Stimulated activated CD8-positive, alpha-beta memory T cell treated with anti-CD3 and anti-CD28 coated beads, Interleukin-15, amount 100 ng/mL, for 48 hours (primary cell): ENCODE measurements at places on chromosomes 2 and 18.

DNA sequence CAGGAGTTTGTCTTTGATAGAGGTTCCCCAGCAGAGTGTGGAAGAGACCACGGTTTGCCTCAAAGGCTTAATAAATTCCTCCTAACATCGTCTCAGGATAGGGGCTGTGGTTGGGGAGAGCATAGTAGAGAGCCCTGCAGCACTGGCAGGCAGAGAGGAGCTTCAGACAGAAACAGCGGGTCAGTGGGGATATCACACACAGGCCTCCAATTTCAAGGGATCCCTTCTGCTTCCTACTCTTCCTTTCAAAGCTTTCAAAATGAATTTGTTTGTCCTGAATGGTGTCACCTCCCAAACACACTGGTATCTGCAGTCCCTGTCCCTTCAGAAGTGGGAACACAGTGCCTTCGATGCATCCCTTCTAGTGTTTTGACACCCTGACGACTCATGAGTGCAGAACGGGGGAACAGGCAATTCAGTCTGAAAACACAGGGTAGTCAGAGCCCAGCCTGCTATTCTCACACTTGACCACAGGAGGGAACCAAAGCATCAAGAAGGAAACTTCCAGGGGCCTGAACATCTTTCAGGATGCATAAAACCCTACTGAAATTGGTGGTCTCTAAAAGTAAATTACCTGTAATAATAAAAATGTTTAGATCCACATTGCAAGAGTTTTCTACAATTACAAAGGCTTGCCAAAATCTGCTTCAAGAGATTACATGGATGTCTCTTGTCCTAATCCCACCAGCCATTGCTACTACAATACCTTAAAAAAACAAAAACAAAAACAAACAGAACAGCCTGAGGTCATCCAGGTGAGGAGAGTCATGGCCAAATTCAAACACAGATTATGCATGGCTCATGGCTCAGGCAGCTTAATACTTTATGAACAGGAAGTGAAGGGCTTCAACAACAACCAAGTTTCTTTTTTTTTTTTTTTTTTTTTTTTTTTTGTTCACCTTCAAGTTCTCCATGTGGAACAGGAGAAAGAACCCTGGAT, 49.8 kb downstream of the SLC14A2 start:
- no peak for DNase-seq

DNA sequence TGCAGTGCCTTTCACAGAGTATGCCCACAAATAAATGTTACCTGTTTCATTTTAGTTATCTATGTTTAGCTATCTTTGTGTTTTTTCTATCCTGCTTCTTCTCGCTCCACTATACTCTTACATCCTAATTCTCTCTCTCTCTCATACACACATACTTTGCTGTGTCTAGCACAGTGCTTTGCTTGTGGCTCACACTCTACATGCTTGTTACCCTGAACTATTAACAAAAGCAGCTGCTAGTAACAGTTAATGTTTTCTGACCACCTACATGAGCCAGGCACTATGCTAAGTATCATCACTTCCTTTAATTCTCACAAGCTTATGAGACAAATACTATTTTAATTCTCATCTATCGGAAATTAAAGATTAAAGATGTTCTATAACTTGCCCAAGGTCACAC, 390.5 kb upstream of the HNRNPA3 start:
- DNase-seq: no peak

- no peak for DNase-seq
Observed at GRCh38 chr2:74845991-74846390, 12.1 kb downstream of the HK2 start.

DNA sequence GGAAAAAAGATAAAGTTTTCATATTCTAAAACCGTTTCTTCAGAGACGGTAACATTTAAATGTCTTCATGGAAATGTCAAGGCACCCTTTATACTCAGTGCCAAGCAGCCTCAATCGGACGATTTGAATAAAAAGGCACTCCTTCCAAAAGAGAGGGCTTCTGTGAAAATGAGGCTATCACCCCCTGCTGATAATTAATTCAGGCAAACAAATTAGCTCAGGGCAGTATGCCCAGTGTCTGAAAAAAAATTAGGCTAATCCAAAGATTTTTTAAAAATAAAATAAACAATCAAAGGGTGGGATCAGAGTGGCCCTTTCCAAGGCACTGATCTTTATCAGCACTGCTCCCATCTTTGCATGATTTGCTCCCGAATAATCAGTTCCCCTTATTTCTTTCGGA, 151.0 kb upstream of the PID1 start:
- no peak for DNase-seq

DNA sequence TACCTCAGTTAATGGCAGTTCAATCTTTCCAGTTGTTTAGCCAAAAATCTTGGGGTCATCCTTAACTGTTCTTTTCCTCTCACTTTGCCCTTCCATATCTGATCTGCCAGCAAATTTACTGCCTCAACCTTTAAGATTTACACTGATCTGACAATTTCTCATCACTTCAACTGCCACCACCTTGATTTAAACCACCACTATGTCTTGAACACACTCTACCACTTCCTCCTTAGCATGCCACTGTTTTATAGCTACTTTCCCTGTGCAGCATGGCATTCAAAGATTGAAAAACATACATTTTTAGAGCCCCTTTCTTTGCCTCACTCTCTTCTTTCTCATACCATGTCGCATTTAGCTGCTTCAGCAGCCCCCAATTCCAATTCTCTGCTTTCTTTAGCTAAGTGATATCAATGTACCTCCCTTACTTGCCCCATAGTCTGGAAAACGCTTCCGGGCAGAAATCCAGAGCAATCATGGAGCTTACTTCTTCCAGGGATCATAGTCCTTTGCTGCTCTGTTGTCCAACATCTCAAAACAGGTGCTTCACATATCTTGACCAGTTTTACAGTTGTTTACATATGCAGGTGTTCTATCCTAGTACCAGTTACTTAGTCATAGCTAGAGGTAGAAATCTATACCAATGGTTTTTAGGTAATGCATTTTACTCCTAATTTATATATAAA, 10.9 kb downstream of the PGAP1 start:
- no peak for DNase-seq

DNA sequence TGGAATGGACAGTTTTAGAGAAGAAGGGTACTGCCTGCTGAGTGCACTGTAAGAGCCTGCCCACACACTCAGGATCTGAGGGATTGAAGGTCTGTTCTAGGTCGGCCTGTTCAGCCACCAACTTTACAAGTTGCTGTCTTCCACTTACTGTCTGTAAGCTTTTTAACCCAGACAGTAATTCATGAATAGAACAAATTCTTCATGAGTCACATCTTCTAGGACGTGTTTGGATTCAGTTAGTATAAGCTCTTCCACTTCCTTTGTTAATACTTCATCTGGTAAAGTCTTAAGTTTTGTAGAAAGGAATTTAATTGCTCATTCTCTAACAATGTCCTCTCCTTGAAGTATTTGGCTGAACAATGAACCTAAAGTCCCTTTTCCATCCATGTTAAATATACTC, 74.6 kb downstream of the PDE11A start:
- no peak for DNase-seq

GRCh38 chr2:54728669-54729120, 5.2 kb downstream of the EML6 start:
- DNase-seq: no peak

DNA sequence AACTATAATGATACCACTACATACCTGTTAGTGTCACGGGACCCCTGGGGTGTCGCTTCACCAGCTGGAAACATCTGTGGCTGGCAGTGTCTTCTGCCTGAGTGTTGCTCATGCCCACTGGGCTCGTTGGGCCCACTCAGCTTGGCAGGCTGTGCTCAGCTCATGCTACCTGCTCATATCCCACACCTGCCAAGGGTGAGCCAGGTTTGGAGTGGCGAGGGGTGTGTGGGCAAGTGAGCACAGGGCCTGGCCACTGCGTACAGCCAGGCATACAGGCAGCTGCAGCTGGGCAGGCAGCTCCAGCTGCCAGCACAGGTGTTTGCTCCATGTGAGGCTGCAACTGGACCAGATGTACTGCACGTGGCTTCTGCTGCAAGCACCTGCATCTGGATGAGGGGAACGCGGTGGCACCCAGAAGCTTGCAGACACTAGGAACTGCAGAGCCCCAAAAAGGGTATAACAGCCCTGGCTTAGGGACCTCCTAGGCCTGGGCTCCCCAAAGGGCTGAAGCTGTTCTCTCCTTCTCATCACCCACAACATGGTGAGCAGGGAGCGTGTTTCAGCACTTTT, 70.1 kb downstream of the SUCLG1 start:
- DNase-seq: no peak

- no peak for DNase-seq
Observed at GRCh38 chr2:129794540-129794939, 184.9 kb upstream of the RAB6C start.

DNA sequence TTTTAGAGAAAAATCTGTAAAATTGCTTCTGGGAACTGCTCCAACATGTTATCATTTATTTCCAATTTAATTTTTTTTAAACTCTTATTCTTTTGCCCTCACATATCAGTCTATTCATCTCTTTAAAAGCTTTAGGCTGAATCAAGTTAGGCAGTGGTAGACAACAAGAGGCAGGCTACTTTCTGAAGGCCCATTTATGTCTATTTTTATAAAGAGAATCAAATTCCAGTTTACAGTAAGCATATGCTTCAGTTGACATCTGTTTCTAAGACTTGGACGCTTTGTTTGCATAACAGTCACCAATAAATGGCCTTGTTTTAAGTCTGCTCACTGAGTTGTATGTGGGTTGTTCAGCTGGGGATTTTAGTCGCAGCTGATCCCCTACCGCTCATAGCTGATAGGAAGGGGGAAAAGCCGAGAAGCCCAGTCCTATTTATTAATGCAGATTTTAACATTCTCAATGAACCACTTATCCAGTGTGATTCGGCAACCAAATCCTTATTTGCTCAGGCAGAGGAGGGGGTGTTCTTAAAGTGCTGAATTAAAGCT, 260.4 kb upstream of the SIX3 start:
- DNase-seq: no peak

DNA sequence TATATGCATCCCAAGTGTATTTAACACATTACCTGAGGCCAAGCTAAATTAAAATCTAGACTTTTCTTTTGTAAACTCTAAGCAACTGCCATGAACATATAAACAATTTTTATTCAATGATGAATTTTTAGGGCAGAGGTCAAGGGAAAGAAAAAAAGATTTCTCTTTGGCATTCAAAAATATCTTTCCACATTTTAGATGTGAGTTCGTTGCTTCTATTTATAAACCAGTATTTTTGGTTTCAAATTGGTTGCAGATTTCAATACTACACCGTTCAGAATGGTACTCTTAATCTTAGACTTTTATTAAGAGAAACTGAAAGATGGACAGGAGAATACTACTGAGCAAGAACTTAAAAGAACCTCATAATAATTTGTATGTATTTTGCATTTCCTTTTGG, 293.6 kb upstream of the CCDC68 start:
- DNase-seq: no peak

- no peak for DNase-seq
Observed at GRCh38 chr2:97701851-97702465, 11.4 kb upstream of the ZAP70 start.

DNA sequence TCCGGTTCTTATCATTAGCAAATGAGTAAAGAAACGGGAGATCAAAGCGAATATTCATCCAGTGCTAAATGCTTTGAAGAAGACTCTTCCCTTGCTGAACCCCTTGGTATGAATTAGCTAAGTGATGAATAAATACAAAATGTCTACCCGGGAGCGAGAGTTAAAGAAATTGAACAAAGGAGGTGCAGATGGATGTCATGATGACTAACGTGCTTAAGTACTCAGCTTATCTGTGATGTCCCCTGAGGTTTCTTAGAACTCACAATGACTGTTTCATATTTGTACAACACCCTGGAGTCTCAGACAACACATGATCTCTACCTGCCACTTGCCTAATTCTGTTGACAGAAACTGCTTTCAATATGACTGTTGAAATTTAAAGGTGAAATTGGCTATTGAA, 148.5 kb downstream of the TMEM200C start:
- no peak for DNase-seq

GRCh38 chr2:236601316-236602202, 31.9 kb downstream of the ACKR3 start:
- DNase-seq: no peak

DNA sequence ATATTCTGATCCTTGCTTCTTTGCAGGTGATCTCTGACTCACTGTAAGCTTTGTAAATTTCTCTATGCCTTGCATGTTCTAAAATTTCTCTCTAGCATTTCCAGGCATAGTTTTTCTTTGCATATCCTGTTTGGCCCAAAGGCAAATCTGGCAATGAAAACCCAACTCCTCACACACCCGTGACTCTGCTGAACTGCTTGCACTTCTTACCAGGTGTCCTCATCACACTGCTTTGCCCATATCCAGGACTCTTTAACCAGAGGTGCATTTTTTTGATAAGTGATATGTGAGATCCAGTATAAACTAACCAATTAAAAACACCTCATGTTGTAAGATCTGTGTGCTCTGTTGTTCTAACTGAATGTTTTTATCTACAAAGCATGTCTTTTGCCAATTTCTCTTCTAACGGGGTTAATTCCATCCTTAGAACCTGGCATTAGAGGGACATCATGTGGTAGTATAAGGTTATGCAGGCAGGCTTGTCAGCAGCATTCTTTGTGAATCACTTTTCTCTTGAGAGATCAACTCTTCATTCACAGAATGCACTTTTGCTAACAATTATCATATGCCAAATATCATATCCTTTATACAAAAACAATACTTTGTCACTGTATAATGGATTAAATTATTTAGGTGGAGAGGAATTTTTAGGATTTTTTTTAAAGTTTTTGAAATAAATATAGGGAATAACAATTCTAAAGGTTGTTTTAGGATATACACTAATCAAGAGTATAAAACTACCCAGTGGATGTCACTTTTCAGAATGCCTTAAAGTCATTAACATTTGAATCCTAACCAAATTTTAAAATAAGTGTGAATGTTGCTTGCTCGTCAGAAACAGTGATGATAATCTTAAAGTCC, 20.8 kb upstream of the TMX3 start:
- DNase-seq: no peak

GRCh38 chr2:157760949-157761348, 115.2 kb downstream of the ACVR1 start:
- DNase-seq: no peak

- no peak for DNase-seq
Observed at GRCh38 chr2:6523476-6523875, 342.2 kb downstream of the CMPK2 start.

DNA sequence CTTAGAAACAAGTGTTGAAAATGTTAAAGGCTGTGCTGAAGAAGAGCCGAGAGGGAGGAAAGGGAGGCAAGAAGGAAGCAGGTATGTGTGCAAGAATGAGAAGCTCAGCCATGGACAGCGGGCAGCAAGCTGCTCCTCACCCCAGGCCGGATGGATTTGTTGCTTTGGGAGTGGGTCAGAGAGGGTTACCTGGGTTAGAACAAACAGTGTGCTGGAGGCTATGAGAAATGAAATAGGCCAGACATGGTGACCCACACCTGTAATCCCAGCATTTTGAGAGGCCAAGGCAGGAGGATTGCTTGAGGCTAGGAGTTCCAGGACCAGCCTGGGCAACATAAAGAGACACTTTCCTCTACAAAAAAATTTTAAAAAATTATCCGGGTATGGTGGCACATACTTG, 97.5 kb downstream of the TANC1 start:
- DNase-seq: no peak

- no peak for DNase-seq
Observed at GRCh38 chr2:164655750-164656149, 34.5 kb upstream of the GRB14 start.
